ENCODE measurements at places on chromosomes 6 and 20. TPM values are rescaled to one million over a fixed set of nuclear protein-coding genes. Genes with fewer than 3 reads are reported as not detected.

The CDH22 gene
- total RNA-seq = 0.40 TPM

DNA sequence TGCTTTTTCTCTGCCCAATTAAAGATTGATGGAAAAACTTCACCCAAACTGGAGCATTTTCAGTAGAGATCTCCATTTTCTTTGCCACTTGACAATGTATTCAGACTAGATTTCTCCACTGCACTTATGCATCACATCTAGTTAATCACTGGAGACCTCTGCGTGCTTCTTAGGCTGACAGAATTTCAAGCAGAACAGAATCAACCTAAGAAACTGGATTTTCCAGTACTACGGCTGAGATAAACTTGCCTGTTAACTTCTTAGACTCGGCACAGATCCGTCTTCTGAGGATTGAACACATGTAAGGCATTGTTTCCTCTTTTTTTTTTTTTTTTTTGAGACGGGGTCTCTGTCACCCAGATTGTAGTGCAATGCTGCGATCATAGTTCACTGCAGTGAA is 139.2 kb downstream of the LRRC1 start:
- DNase-seq = no peak

DNA sequence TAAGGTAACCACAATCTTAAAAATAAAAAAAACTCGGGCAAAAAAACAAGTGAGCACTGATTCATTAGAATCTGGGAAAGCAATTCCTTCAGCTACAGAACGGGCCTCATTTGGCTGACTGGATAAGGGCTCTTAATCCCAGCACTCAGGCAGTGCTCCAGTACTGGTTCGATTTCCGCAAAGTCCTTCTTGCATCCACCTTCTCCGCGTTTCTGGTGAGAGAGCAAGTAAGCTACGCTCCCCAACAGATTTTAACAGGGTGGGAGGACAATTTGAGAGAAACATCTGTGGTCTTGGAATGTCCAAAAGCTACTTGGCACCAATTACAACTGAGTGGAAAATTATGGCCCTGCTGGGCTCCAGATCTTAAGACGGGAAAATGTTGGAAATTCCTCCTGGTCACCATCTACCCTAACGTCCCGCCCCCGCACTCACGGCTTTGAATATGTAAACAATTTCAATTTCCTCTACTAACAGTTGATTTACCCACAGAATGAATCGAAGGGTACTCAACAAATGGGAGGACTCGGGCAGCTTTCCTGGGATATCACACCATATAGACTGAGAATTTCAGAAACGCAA is 18.1 kb upstream of the ZSCAN9 start:
- DNase-seq = no peak

- no peak for DNase-seq
These were observed 13.3 kb upstream of the AKAP7 start for GRCh38 chr6:131122007-131122406.

Measured in upper lobe of left lung (tissue), 6 donors.